ENCODE measurements at places on chromosomes 7 and 10. TPM values are rescaled to one million over a fixed set of nuclear protein-coding genes. Genes with fewer than 3 reads are reported as not detected.

Gene FAM170B
- not detected for total RNA-seq

Gene OPN4
- total RNA-seq, result not detected

Gene COG5
- total RNA-seq, result 70.0 TPM

Gene KLF14
- not detected for total RNA-seq

Gene CCDC146
- 0.27 TPM for total RNA-seq

Gene GRM3
- not detected for total RNA-seq

Gene ASB10
- not detected for total RNA-seq

Gene ITGA8
- not detected for total RNA-seq

Gene COL13A1
- total RNA-seq, result 0.20 TPM

Gene TEX36
- total RNA-seq, result not detected

Gene LRRN3
- total RNA-seq, result not detected

Gene INHBA
- total RNA-seq, result 3.1 TPM

Gene DENND2A
- total RNA-seq, result 0.09 TPM

Gene MYO3A
- total RNA-seq, result not detected

Gene PRKG1
- 0.81 TPM for total RNA-seq

Gene WDR91
- 2.5 TPM for total RNA-seq

Gene GATA3
- 0.12 TPM for total RNA-seq

Gene CELF2
- 0.14 TPM for total RNA-seq

Gene GLI3
- total RNA-seq, result 2.9 TPM

Gene GET4
- total RNA-seq, result 25.9 TPM

Gene PLCE1
- 0.32 TPM for total RNA-seq

Gene FGL2
- 0.66 TPM for total RNA-seq

Data from NCI-H460 (cell line).